ENCODE measurements at places on chromosomes 6 and 20. TPM values are rescaled to one million over a fixed set of nuclear protein-coding genes. Genes with fewer than 3 reads are reported as not detected.

- no peak for DNase-seq
Measured at GRCh38 chr20:63029358-63030121, 22.8 kb upstream of the BHLHE23 start.

DNA sequence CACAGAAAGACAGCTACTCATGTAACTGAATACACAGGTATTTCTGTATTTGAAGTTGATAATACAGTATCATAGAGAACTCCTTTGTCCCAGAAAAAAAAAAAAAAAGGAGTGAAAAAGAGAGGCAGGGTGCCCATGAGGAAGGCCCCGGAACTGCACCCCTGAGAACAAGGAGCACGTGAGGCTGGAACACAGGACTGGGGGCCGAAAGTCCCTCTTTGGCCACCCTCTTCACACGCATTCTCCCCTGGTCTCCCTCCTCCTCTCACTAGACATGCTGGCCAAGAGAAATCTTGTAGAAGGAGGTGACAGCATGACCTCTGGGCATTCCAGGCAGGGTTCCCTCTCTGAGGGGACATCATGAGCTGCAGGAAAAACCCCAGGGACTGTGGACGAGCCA is 62.7 kb upstream of the TRAF3IP2 start:
- DNase-seq: no peak

- DNase-seq: no peak
Measured at GRCh38 chr6:163530406-163530805, 115.9 kb downstream of the QKI start.

Gene TINAG
- not detected for polyA plus RNA-seq

Measured in forelimb muscle (tissue), 1 donor.